ENCODE measurements at places on chromosomes 2 and 18.

DNA sequence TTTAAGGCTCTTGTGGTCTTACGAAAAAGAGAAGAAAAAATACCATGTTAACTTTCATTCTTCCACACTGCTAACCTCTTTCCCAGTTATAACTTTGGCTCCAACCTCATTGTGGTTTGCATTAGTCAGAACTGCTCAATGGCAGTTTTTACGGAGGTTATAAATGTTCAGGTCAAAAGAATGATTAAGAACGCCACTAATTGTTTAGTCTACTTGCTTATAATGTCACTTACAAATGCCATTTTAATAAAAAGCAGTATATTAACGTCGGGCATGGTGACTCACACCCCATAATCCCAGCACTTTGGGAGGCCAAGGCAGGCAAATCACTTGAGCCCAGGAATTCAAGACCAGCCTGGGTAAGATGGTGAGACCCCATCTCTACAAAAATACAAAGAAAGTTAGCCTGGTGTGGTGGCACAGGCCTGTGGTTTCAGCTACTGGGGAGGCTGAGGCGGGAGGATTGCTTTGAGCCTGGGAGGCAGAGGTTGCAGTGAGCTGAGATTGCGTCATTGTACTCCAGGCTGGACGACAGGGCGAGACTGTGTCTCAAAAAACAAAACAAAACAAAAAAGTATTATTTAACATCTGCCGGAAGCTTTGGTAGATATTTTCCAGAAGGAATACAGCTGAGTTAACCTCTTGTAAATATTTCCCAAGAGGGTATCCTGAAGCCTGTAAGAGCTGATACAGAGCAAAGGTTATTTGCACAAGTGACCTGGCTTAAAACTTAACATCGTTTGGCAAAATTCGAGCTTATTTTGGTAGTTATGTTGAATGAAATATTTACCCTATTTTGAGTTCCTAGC lies 5.1 kb downstream of the AGPS start:
- no peak for DNase-seq

DNA sequence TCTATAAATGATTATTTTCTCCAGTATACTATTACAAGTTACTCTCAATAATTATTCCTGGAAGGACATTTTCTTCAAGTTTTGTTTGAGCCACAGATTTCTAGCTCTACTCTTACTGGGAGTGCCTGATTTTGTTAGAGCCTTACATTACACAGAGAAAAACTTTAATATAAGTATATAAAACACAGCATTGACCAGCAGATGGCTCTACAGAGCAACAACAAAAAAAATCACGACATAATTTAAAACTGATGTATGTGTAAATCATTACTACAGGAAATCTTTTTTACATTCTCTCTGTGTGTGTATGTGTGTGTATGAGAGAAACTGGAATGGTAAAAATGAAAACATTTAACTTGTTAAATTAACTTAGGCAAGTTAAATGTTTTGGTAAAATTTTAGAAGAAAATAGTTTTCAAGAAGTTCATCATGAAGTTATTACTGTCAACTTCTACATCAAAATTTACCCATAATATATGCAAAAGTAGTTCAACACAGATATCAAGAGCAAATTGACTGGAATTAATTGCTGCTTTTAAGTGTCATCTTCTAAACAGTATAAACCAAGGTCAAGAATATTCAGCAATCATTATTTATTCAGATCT lies 103.3 kb downstream of the MDH1 start:
- no peak for DNase-seq

GRCh38 chr2:85034158-85034557 lies 63.2 kb downstream of the KCMF1 start:
- DNase-seq: no peak

GRCh38 chr2:205889114-205889513 lies 196.9 kb downstream of the INO80D start:
- DNase-seq: no peak

DNA sequence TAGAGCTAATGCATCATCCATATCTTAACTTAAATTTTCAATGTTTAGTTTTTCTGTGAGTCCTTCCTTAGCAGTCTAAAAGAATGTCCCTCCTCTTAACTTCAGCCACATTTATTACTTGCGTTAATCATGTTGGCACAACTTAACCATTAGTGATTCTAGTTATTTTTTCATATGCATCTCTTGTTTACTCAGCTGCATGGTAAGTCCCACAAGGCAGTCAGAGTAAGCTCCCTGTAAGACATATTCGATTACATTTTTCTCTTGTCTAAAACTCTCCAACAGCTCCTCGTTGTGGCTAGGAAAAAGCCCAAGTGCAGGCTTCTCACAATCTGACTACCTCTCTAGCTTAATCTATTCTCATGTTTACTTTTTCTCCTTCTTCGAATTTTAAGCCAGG lies 2045.3 kb upstream of the PIK3C3 start:
- no peak for DNase-seq

- no peak for DNase-seq
These were observed 84.1 kb upstream of the MGAT5 start for GRCh38 chr2:134169788-134170187.

DNA sequence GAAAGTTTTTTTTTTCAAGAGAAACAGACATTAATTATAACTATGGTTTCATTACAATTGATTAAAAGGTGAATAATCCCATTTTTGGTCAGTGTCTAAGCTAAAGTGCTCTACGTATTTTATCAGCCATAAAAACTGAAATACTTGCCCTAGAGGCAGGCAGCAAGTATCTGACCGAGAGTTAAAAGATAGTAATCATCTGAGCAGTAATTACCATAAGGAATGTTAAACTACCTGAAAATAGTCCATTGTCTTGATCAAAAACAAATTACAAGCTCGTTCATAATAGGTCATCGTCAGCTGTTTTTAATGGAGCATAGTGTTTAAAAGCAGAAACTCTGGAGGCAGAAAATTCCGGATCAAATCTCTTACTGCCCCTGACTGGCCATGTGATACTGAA lies 105.7 kb upstream of the ZEB2 start:
- DNase-seq: no peak

GRCh38 chr2:191209340-191209739 lies 35.9 kb upstream of the MYO1B start:
- DNase-seq: no peak

GRCh38 chr18:35747894-35748472 lies 166.4 kb downstream of the GALNT1 start:
- DNase-seq: no peak

DNA sequence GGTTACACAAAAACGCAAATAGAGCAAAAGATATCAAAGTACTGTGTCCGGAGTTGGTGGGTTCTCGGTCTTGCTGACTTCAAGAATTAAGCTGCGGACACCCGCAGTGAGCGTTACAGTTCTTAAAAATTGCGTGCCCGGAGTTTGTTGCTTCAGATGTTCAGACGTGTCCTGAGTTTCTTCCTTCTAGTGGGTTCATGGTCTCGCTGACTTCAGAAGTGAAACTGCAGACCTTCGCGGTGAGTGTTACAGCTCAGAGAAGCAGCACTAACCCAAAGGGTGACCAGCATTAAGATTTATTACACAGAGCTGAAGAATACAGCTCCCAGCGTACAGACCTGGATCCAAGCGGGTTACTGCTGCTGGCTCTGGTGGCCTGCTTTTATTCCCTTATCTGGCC lies 125.7 kb upstream of the TWIST2 start:
- DNase-seq: no peak

- DNase-seq: no peak
These were observed 309.6 kb upstream of the TRIB2 start for GRCh38 chr2:12407160-12407559.

- no peak for DNase-seq
These were observed 9.9 kb downstream of the EMILIN2 start for GRCh38 chr18:2856547-2857170.

DNA sequence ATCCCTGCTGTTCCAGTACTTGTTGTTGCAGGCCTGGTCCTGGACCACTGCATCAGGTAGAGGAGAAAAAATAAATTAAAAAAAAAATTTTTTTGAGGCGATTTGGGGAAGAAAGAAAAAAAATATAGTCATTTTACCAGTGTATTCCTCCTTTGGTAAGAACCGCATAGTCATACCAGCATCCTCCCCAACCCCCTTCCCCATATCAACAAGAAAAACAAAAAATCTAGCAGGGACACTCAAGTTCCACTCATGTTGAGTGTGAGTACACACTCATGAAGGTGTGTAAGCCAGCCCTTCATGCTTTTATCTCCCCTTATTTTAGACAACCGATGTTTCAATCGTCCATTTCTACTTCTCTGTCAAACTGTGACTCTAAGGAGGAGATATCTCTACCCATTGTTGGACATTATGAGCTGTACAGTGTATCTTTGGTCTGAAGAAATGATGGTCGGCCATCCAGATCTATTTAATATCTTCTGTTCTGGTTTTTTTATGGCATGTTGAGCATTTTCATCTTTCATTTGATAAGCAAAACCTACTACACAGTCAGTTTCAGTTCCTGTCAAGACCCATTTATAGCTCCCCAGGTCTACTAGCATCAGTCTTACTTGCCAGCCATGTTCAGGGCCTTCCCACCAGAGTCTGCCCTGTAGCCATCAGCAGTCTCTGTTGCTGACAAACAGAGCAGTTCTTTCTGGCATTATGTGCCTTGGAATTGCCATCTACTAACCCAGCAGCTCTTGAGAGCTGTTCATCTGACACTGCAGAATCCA lies 20.0 kb downstream of the ELP2 start:
- no peak for DNase-seq

- DNase-seq: no peak
These were observed 763.0 kb upstream of the ACVR2A start for GRCh38 chr2:147081831-147082230.

DNA sequence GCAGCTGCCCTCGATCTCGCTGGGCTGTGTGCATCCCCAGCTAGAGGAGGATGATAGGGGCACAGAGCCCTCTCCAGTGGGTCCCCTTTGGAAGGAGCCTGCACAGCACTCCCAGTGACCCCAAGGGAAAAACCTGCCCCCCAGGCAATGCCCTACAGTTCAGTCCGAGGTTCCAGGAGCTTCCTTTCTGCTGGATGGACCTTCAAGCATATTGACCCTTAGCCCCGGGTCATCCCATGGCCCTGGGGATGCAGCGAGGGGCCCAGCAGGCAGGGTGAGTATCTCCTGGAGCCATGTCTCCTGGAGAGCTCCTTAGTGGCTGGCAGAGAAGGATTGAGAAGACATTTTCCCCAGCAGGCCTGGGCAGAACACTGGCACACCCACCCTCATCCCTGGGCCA lies 45.4 kb upstream of the CTDP1 start:
- DNase-seq: no peak

DNA sequence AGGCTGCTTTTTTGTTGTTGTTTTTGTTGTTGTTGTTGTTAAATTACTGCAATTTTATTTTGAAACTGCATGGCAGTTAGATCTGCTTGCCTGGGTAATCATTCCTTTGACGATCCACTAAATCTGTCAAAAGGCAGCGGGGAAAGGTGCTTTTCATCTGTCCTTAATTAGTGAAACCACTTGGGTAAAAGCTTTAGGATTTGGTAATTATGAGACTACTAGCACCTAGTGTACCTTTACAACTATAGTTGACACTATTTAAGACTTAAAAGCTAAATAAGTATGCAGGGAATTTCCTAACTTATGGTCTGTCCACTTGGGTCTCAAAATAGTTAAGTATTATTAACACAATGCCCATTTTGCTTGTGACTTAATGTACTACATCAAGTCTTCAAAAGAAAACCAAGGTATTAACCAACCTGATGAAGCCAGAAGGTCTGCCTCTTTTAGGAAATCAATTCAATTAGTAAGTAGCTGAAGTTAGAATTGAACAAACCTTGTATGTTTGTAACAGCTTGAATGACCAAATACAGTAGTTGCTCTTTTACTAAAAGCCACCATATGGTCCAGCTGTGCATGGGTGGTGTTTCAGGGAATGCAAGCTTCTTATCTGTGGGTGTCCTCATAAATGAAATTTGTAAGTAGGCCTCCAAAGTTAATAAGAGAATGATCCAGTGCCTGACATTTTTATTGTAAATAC lies 44.8 kb downstream of the NAB1 start:
- no peak for DNase-seq

DNA sequence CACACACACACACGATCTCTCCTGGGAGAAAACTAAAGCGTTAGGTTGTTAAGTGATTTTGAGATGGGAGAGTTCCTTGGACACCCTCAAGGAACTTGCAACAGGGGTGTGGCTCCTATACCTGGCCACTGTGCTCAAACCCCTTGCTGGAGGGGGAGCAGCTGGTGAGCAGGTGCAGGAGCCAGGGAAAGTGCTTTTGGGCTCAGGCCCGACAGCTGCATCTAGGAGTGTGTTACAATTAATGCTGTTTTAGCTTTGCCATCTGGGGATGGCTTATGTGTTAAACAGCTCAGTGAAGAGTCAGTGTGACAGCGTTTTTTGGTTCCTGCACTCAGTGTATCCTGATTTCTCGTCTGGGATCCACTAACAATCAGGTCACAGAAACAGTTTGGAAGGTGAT lies 510.8 kb downstream of the TRIB2 start:
- no peak for DNase-seq

GRCh38 chr18:57737400-57738060 lies 65.6 kb downstream of the ATP8B1 start:
- DNase-seq: no peak

GRCh38 chr2:64143169-64144056 lies 807 bp downstream of the PELI1 start:
- DNase-seq: no peak

DNA sequence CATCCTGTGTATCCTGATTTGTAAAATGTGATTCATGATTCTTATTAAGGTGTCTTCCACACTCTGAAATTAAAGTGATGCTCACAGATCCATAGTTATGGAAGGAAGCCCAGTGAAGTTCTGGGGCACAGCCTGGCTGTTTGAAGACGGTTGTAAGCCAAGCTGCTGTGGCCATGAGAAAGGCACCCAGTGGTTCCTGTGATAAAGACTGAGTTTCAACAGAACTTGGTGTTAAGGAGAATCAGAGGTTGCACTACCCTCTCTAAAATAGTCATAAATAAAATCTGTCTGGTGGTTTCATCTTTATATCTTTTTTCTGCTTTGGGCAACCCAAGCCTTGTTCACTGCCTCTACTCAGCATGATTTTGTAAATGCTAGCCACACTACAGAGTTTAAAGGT lies 32.2 kb upstream of the SPOPL start:
- no peak for DNase-seq

- no peak for DNase-seq
These were observed 9.1 kb downstream of the IDH1 start for GRCh38 chr2:208245746-208246145.

DNA sequence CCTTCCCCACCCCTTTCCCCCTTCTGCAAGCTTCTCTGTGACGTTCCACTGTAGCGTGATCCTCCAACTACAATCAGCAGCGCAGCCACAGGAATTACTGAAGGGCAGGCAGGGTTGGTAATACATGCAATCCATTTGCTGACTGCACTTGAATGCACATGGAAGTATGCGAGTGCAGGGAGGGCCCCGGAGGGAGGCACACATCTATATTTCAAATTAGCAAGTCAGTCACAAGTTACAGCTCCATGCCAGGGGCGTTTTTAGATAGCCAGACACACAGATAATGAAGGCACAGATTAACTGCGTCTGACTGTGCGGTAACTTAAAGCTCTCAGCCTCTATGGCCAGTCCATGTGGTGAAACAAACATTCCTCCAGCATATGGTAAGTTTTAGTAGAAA lies 209.2 kb upstream of the GATA6 start:
- no peak for DNase-seq

GRCh38 chr18:3485153-3486149 lies 35.5 kb downstream of the TGIF1 start:
- no peak for DNase-seq

Data from activated CD4-positive, CD25-positive, alpha-beta regulatory T cell treated with anti-CD3 and anti-CD28 coated beads, Interleukin-2, amount 50 U/mL, for 16 hours (primary cell).